ENCODE measurements at places on chromosomes 2 and 18.
A peak's percentile ranks its signal among the peaks of the same experiment; 100 is the strongest.

DNA sequence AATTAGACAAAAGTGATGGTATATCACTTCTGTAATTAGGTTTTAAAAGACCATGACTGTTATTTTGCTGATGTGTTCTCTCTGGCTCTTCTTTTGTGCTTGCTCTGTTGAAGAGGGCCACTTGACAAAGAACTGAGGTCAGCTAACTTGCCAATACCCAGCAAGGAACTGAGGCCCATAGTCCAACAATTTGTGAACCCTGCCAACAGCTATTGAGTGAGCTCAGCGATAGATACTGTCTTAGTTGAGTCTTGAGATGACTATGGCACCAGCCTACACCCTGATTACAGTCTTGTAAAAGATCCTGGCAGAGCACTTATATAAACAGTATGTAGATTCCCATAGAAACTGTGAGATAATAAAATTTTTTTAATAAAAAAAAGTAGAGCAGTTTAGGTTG, 103.0 kb downstream of the BMPR2 start:
- DNase-seq, result no peak

DNA sequence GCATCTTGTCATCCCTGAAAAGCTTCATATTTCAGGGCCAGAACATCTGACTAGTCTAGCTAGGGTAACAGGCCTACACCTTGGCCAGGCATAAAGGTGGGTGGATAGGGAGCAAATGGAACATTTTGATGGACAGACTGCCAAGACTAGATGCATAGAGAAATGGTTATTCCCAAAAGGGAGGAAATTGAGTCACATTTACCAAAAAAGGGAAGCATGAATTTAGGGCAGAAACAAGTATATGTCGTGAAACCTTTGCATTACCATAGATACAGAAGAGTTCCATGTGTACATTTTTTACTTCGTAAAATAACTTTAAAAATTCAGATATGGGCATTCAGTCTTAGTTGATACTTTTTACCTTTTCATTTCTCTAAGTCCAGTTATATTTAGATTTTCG, 101.3 kb upstream of the ZEB2 start:
- DNase-seq, result no peak

GRCh38 chr2:108189316-108189715, 50.5 kb upstream of the SULT1C3 start:
- no peak for DNase-seq

GRCh38 chr2:27747827-27748352, 23.6 kb upstream of the MRPL33 start:
- DNase-seq, result no peak

GRCh38 chr2:165864296-165864695, 70.2 kb upstream of the GALNT3 start:
- peak; percentile 39 for DNase-seq

DNA sequence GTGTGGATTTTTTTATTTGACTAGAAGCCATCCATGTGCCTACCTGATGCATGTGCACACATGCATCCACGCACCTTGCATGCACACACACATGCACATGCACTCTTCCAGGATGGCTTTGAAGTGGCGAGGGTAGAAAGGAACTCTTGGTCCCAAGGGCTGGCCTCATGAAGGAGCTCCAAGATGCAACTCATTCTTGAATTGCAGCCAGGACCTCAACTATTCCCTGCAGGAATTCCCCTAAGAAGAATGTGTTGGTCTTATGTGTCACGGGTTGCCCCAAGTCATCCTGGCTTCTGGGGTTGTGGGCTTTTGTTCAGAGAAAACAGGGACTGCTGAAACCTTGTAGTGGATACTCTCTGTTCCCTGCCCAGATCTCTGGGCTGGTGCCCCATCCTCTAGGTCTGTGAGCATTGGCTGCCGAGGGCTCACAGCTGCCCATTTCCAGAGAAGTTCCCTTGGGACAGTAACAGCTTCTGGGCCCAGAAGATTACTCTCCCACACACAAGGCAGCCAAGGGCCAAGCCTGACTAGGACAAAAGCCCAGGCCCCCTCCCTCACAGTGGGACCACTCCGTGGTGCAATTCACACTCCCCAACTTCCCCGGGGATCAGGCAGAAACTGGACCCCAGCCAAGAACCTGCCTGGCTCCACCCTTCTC, 137.6 kb downstream of the COPS8 start:
- DNase-seq, result no peak

DNA sequence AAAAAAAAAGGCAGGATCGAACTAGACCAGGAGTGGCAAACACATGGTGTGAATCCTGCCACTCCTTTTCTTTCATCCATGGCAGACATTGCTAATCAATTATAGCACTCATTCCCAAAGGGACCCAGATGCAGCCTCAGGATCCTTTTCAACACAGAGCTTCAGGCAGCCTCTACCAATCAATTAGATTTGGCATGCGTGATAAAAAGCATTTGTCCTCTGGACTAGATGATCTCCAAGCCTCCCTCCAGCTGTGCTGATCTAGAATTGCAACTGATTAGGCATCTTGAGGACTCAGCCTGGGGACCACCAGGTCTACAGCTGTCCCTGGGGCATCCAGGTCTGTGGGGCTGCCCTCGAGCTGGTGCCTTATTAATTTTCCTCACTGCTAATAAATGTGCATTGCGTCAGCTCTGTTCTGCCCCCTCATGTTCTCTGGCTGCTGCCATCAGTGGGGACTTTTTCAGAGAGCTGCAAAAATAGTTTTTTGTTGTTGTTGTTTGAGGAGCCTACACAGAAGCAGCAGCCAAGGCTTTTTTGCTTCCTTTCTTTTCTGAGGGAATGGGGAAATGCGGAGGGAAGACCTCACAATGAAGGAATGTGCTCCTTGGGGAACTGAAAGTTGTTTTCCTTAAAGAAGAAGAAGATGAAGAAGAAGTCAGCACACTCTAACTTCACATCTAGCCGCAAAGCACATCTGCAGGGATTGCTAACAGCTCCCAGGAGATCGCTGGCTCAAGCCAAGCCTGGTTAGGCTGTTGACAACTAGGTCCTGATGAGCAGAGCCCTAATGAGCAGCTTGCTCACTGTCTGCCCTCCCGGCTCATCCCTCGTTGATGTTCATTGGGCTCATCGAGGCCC, 8.8 kb upstream of the ATOH8 start:
- no peak for DNase-seq

- DNase-seq, result no peak
Observed at GRCh38 chr2:219404954-219405353, 13.2 kb upstream of the DES start.

- no peak for DNase-seq
Observed at GRCh38 chr2:150612957-150613710, 125.7 kb upstream of the RND3 start.

- no peak for DNase-seq
Observed at GRCh38 chr2:74573747-74574562, 19.4 kb downstream of the DOK1 start.

DNA sequence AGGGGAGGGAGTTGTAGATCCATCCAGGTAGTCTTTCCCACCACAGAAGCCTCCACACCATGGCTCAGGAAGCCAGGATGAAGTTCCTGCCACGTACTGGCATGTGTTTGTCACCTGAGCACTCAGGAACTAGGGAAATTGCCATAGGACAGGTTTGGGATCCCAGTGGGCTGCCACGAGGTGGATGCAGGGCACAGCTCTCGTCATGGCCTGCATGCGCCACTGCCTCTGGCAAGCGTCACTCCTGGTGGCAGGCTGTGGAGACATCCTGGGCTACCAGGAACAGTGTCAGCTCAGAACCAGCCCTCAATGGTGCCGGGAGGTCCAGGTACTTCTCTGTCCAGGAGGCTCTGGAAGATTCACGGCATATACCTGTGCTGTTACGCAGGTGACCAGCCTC, 3.8 kb downstream of the ARHGEF4 start:
- DNase-seq, result no peak

DNA sequence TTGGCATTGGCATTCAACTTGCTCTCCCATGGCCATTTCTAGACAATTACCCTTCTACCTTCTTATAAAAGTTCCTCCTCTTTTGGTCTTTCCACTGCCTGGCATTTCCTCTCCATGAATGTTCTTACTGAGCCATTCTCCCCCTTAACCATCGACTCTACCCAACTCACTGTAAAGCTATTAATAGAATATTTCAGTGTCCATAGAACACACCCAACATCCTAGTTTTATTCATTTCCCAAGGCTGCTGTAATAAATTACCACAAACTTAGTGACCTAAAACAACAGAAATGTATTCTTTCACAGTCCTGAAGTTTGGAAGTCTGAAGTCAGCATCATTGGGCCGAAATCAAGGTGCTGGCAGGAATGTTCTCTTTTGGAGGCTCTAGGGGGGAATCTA, 170.0 kb upstream of the ATP5MC3 start:
- no peak for DNase-seq

- no peak for DNase-seq
Observed at GRCh38 chr2:64363848-64364247, 90.1 kb upstream of the LGALSL start.

DNA sequence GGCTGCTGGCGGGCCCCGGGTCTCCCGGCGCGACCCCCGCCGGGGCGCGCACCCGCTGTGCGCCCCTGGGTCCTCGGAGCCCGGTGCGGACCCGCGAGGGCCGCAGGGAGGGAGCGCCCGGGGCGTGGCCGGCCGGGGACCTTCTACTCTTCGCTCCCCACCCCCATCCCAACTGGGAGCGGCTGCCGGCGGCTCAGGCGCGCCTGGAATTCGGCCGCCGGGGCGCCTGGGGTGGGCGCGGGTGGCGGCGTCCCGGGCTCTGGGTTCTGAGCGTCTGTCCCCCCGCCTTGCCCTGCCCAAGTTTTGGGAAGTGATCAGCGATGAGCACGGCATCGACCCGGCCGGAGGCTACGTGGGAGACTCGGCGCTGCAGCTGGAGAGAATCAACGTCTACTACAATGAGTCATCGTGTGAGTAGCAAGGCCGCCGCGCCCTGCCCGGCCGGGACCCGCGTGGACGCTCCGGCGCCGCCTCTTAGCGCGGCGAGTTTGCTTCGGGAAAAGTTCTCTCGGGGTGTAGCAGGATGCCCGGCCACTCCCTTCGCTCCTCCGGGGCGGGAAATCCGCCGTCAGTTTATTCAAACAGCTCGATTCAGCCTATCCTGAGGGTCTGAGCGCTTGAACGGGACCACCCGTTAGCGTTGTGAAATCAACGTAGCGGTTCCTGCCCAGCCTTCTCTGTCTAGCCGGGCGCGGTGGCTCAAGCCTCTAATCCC, 502 bp downstream of the TUBB6 start:
- no peak for DNase-seq

- no peak for DNase-seq
Observed at GRCh38 chr2:231592636-231593145, at the start of gene TEX44. Gene TEX44 (plus strand): TSS chr2:231592864. CDS start chr2:231592952, 88 bp downstream.

- no peak for DNase-seq
Observed at GRCh38 chr2:182744490-182744889, 28.4 kb downstream of the DNAJC10 start.

- no peak for DNase-seq
Observed at GRCh38 chr2:99478632-99479031, 11.2 kb downstream of the REV1 start.

GRCh38 chr2:191691898-191692297, 14.0 kb downstream of the NABP1 start:
- no peak for DNase-seq

DNA sequence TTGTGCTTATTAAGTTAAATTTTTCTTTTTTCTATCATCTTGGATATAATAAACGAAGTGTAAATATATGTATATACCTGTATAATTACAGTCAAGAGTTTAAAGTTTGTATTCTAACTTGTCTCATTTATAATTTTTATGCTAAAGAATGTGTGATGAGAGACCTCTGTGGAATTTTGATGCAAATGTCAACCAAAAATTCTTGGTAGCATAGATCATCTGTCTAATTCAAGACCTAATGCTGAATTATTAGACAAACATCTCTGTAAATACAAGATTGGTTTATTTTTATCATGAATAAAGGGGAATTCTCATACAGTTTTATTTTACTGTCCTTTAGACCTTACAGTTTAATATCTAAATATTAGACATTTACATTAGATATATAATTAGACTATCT, 149.2 kb upstream of the VWC2L start:
- DNase-seq, result no peak

DNA sequence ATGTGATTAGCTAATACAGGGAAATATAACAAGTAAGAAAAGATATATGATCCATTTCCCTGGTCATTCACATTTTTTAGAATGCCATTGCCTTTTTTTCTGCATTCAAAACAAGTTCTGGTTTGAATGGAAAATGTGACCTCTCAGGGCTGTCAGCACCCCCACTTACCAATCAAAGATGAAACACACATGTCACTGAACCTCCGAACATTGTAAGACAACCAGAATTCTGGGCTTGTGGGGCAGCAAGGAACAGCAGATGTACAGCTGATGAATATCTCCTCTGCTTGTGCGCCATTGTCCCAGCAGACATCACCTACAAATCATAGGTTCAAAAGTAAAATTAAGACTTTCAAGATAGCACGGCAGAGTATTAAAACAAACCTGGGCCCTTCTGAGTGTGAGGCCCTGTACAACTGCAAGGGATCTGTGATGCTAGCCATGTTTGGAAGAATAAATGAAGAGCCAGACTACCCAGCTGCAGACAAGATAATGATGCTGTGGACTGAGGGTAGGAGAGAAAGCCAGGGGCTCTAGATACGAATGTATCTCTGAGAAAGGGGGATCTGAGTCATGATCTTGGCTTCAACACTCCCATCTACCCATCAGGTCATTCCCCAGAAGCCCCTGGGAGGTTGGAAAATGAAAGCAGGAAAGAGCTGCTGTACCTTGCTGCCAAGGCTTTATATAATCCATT, 108.7 kb upstream of the SERTAD2 start:
- DNase-seq, result no peak

DNA sequence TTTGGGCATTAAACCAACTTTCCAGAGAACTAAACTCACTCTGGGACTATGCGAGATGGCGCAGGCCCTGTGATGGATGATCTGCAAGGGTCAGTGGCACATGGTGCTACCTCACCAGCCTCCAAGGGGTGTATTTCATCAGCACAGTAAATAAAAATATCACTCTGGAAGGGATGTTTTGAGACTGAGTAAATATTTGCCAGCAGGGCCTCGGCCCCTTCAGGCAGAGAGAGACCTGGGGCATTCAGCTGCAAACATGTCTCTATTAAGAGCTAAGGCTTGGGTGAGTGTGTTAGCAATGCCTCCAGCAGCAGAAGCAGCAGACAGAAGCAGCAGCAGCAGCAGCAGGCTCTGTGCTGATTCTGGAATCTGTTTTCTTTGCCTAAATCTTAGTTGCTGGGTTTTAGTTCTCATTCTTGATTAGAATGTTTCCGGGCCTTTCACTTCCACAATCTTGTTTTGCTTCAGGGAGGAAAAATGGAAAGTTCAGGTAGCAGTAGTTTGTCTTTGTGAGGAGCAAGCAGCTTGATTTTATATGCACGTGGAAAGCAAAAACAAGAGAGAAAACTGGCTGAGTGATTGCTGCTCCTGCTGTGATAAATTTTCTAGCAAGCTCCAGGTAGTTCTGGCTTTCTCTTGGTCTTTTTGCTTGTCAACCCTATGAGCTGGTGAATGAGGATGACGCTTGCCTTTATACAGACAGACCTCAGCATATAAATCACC, 18.6 kb downstream of the ADCYAP1 start:
- DNase-seq, result no peak

DNA sequence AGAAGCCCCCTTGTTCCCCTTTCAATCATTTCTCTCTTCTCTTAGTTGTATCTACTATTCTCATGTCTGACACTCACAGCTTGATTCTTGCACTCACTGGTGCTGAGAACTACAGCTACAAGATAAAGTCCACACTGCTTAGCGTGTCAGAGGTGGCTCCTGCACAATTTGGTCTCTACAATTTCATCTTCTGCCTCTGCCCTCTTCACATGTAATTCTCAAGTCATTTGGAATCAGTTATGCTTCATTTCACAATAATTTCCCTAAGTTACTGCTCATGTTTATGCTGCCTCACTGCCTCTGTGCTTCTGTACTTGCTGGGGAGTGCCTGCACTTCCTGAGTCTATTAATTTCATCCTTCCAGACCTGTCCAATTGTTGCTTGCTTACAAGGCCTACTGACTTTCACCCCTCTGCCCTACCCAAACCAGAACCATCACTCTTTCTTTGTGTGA, 11.6 kb upstream of the NAB1 start:
- no peak for DNase-seq
